ENCODE measurements at places on chromosomes 5 and 9.

GRCh38 chr5:8686707-8687106, 817.8 kb downstream of the MTRR start:
- DNase-seq, result no peak

GRCh38 chr9:98117984-98118639, 910 bp downstream of the TRIM14 start:
- DNase-seq, result peak; percentile 65

GRCh38 chr5:78235289-78235688, 59.2 kb downstream of the AP3B1 start:
- no peak for DNase-seq

DNA sequence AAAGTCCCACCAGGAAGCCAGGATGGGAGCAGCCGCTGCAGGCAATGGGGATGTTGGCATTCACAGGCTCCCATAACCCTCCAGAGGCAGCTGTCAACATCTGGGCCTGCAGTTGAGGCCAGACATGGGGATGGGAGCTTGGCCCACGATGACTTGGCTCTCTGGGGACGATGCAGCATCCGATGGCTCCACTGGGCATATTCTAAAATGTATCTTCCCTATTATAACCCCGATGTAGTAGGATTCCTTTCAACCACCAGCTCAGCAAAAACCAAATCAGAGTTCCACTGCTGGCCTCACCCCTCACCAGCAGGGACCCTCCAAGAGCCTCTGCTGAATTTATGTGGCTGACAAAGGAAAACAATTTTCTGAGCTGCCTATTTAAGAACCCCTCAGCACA, 7.1 kb downstream of the SPRY4 start:
- DNase-seq, result no peak

- no peak for DNase-seq
These were observed 32.7 kb downstream of the GAPT start for GRCh38 chr5:58523956-58524355.

- peak; percentile 57 for DNase-seq
These were observed 639.0 kb downstream of the CCDC171 start for GRCh38 chr9:16191691-16192402.

DNA sequence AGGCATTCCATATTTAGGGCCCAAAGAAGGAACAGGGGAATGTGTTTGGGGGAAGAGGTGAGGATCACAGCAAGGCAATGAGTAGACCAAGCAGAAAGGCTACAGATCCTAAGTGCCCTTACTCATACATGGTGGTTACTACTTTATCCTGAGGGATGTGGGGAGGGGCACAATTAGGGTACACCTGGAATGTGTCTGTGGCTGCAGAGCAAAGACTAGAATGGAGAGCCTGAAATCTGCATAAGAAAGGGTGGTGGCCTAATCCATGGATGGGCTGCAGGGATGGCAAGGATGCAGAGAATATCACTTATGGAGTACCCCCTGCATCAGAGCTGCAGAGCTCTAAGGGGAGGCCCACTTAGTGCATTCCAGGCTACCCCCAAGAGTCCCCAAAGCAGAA, 352.6 kb upstream of the TRPC7 start:
- DNase-seq, result no peak

- DNase-seq, result peak; percentile 73
These were observed 43.2 kb downstream of the RGMB start for GRCh38 chr5:98816582-98817222.
